ENCODE measurements at places on chromosomes 7 and 10. TPM values are rescaled to one million over a fixed set of nuclear protein-coding genes. Genes with fewer than 3 reads are reported as not detected.

SDK1 gene
- total RNA-seq: 2.6 TPM

CALY gene
- total RNA-seq: 1.6 TPM

COL28A1 gene
- total RNA-seq: 1.2 TPM

PIK3AP1 gene
- 10.9 TPM for total RNA-seq

DNA sequence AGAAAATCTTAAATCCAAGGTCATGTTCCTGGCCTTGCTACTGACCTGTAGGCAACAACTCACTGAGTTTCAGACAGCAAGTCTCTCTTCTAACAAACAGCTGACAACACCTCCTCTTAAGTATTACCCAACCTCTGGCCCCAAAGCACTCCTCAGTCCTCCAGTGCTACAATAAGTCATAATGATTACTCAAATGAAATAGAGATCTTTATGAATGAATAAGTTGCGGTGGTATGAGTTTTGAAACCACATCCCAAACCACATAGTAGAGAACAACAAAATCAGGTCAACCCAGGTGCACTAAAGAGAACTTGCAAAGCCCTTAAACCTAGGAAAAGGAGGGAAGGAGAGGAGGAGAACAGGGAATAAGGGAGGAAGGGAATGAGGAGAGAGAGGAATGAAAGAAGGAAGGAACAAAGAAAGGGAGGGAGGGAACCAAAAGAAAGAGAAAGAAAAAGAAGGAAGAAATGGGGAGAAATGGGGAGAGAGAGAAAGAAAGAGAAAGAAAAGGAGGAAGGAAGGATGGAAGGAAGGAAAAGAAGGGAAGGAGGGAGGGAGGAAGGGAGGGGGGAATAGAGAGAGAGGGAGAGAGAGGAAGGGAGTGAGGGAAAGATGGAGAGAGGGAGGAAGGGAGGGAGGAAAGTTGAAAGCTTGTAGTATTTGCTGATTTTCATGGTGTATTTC is 142.8 kb upstream of the CALCR start:
- DNase-seq: no peak

- no peak for DNase-seq
These were observed 1.4 kb downstream of the VOPP1 start for GRCh38 chr7:55570939-55571338.

DNA sequence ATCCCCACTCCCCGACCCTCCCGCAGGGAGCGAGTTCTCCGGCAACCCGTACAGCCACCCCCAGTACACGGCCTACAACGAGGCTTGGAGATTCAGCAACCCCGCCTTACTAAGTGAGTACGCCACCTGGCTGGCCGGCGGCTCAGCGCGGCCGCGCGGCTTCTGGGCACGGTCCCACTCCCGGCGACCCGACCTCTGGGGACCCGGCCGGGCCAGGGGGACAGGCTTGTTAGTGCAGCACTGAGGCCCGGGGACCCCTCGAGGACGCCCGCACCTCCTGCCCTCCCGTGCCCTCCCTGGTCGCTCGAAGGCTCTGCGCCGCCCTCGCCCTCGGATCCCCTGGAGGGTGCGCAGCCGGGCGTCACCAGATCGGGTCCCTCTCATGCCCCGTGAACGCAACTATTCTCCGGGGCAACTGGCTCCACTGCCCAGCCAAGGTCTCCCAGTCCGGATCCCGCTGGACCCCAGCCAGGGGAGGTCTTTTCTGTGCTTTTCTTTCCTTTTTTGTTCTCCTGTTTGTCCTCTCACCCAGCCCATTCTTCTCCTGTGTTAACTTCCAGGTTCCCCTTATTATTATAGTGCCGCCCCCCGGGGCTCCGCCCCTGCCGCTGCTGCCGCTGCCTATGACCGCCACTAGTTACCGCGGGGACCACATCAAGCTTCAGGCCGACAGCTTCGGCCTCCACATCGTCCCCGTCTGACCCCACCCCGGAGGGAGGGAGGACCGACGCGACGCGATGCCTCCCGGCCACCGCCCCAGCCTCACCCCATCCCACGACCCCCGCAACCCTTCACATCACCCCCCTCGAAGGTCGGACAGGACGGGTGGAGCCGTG is 81.8 kb downstream of the PAX2 start:
- DNase-seq: peak; percentile 38
